ENCODE measurements at places on chromosomes 4 and X.

DNA sequence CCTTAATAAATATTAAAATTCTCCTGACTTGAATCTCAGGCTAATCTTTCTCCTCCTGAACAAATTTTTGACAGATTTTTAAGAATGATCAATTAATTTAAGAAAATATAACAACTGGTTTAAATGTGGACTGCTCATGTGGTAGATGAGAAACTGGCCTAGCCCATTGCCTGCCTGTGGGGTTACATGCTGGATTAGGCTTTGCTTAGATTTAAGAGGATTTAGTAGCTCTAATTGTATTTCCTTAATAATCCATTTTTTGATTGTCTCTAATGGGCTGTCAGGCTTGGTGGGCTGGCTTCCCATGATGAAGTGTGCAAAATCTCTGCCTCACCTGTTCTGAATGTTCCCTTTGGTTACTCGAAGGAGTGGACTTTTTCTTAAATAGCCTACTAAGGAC lies 27.8 kb upstream of the LIMCH1 start:
- no peak for DNase-seq

- no peak for DNase-seq
These were observed 374.3 kb downstream of the AFF2 start for GRCh38 chrX:148874636-148875246.

- DNase-seq = no peak
These were observed 221.2 kb downstream of the MID1 start for GRCh38 chrX:10399043-10399741.

- no peak for DNase-seq
These were observed 80.8 kb upstream of the CLNK start for GRCh38 chr4:10765386-10765785.

- no peak for DNase-seq
These were observed 9.1 kb upstream of the TBC1D1 start for GRCh38 chr4:37881811-37882210.

GRCh38 chr4:89368861-89369260 lies 61.3 kb upstream of the GPRIN3 start:
- no peak for DNase-seq

- no peak for DNase-seq
These were observed 174.3 kb upstream of the ANXA10 start for GRCh38 chr4:167918077-167918476.

GRCh38 chr4:171993247-171993646 lies 180.0 kb downstream of the GALNTL6 start:
- DNase-seq = no peak

DNA sequence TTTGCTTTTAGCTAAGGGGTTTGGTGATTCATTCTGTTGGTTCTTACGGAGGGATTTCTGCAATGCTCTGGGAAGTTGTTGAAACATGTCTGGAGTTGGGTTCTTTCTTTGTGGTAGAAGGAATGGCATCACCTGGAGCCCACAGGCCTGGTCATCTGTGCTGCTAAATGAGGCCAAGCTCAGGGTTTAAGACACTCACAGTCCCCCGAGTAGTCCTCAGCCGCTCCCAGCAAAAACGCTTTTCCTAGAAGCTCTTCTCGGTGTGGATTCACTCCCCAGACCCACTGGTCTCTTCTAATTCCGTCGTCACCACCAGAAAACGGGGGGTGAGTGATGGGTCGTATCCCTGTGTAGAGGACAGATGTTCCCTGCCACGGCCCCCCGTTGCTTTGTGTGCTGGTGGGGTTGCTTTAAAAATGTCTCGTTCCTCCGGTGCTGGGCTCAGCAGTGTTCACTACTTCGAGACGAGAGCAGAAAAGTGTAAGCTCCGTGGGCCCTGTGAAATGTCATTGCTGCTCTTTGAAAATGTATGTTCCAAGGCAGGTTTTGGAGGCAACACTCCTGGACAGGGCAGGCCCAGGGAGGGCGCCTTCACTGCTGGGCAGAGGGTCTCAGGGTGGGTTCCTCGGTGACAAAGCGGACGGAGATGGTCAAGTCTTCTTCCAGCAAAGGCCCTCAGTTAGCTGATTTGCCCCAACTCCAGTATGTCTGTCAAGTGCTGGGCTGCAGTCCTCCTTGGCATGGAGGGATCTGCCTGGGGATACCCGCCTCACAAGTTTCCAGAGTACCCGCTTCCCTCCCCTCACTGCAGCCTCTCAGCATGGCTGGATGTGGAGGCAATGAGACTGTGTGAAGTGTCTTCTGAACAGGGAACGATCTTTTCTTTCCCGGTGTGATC lies 37.3 kb downstream of the PSAPL1 start:
- no peak for DNase-seq

DNA sequence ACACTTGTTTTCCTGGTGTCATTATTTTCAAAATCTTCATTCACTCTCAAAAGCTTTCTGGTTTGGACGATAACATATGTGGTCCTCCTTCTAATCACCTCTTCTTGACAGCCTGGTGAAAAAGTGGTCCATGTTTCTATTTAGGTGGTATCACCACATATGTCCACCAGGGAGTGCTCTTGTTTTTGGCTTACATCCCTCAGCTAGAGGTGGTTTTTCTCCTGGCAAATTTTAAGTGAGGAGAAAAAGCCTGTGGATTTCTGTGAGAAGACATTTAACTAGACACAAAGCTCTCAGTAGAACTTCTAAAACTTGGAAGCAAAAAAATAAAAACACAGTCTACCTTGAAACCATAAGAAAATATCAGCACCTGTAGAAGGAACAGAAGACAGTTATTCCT lies 58.0 kb upstream of the FRMPD4 start:
- peak; percentile 5 for DNase-seq

DNA sequence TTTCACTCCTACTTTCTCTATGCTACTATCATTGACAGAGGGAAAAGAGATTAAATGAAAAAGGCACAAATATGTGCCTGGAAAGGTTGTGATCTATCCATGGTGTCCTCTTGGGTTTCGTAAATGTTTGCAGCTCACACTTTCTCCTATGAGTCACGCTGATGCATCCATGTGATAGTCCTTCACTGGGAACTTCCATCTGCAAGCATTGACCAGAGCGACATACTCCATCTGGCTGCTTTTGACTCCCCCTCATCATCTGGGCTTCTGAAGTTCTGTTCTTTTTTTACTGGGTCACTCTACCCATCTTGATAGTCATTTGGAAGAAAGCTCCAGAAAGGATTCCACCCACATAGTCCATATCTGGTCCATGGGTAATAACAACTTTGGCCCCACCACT lies 84.7 kb upstream of the NDST3 start:
- DNase-seq = no peak

DNA sequence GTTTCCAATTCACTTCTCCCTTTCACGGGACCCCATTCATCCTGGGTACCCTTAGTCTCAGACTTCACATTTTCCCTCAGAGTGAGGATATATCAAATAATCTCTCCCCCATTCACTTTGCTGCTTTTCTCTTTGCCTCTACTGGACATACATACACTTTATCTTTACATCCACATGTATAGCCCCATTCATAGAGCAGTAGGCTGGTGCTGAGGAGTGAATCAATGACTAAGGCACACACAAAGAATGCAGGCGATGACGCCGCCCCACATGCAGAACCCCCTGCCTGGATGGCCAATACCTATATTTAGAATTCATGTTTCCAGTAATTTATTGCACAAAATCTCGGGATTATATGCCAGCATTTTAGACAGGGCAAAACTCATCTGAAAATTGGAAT lies 554.3 kb upstream of the TENM3 start:
- no peak for DNase-seq

GRCh38 chr4:102683881-102684609 lies 76.7 kb downstream of the MANBA start:
- no peak for DNase-seq

DNA sequence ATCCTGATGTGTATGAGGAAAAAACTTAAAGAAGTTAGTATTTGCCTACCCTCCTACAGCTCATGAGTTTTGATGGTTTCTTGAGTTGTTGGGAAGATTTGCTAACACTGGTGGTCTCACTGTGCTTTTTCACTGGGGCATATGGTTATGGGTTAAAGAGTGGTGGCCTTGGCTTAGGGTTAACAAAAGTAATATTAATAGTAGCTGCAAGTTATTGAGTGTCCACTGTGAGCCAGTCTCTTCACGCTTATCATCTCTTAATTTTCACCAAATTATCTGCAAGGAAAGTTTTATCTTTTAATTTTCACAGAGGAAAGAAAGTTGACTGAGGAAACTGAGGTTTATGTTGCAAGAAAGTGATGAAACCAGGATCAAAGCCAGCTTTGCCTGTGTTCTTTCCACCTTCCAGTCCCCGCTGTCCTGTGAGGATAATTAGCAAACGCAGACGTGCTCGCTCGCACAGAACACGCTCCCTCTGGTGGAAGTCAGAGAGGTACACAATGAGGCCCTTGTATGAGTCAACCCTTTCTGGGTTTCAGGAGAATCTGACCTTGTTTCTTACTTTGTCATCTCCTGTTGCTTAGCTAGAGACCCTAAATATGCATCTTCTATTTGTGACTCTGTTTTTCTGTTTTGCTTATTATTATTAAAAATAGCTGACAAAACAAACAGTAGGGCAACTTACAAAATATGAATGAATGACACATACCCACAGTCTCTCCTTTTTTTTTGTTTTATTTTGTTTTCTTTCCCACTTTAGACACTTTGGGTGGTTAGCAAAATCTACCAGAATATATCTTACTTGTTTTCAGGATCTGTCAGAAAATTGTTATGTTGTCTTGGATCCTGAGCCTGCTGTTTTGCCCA lies 94.3 kb downstream of the DDIT4L start:
- peak; percentile 52 for DNase-seq

DNA sequence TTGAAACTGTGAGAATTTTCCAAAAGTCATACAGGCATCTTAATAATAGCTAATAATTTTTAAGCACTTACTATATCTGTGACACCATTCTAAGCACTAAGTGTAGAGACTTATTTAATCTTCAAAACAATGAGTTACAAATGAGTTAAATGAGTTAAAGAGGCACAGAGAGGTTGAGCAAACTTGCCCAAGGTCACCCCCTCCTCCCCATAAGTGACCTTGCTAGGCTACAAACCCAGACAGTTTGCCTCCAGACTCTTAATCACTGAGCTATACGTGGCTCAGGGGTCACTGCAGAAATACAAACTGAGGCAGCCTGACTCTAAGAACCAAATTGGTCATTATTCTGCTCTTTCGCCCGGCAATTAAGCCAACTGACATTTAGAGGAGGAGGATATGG lies 15.5 kb downstream of the CTPS2 start:
- no peak for DNase-seq

GRCh38 chrX:115912372-115912897 lies 258.1 kb upstream of the AGTR2 start:
- no peak for DNase-seq

- no peak for DNase-seq
These were observed 330.9 kb upstream of the PPP1R2C start for GRCh38 chrX:43108828-43109227.

DNA sequence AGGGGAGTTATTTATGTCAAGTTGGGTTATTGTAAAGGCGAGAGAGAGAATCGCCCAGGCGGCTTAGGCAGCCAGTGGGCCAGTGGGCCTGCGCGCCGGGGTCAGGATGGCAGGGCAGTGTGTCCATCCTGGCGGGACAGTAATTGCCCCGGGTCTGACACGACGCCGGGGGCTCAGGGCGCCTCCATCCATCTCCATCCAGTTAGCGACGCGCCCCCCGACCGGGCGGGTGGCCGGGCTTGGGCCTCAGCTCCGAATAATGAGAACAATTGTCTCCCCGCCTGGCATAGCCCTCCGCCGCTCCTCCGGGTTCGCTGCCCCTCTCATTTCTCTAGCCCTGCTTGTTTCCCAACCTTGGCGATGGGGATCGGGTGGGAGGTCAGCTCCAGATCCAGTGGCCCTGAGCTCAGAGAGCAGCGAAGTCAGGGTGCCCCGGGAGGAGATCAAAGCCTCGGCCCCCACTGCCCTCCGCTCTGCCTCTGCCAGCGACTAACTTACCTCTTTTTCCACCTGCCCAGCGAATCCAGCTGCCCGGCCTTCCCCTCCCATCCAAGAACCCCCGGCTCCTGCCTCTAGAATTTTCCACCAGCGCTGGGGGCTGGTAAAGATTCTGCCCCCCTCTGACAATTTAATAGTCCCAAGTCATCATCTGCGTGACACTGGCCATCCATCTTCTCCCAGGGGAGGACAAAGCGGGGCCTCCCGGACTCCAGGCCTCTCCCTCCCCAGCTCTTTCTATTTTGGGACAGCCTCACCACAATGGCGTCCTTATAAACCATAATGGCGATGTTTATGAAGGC lies 56.9 kb upstream of the TMEM33 start:
- DNase-seq = no peak

DNA sequence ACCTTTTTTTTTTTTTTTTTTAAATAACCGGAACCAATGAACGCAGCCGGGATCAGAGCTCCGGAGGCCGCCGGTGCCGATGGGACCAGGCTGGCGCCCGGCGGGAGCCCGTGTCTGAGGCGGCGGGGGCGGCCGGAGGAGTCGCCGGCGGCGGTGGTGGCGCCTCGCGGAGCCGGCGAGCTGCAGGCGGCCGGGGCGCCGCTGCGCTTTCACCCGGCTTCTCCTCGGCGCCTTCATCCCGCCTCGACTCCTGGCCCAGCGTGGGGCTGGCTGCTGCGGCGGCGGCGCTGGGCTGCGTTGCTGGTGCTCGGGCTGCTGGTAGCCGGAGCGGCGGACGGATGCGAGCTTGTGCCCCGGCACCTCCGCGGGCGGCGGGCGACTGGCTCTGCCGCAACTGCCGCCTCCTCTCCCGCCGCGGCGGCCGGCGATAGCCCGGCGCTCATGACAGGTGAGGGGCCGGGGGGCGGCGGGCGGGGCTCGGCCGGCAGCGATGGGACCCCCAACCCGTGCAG lies 337 bp downstream of the STIM2 start:
- DNase-seq = peak; percentile 32

GRCh38 chr4:32435308-32435707 lies 1715.1 kb downstream of the PCDH7 start:
- DNase-seq = no peak

- peak; percentile 58 for DNase-seq
These were observed at the start of gene EDA2R for GRCh38 chrX:66638591-66639500. Gene EDA2R (minus strand): TSS chrX:66639078. CDS start chrX:66616020, 23,058 bp downstream.

- DNase-seq = no peak
These were observed 35.0 kb upstream of the BCOR start for GRCh38 chrX:40132751-40133150.

DNA sequence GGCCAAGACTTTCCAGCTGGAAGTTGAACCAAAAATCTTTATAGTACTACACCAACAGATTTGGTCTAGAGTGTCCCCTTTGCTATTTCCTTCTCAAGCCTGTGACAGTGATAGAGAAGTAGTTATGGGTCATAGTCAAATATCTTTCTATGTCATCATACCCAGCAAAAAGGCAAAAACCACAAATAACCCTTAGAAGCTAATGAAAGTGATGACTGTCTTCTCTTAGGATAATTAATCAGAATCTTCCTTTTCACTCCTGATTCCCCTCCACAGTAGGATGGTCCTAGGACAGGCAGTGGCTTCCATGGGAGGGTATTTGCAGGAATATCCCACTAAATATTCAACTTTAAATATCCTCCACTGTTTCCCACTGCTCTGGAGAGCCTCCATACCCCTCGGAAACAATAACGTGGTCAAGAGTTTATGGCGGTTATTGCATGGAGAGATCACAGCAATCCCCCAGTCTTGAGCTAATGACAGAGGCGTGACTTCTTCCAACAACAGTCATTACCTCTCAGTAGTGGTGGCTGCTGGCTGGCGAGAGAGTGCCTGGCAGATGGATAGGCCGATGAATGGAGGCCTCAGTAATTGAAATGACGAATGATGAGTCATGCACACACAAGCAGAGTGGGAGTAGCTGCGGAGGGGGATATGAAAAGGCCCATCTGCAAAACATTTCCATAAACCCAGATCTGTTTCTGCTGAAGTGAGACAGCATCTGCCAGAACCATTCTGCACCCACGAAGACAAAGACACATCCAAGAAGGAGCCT lies 154.9 kb downstream of the STK32B start:
- DNase-seq = no peak

GRCh38 chrX:148069759-148070503 lies 88.8 kb downstream of the FMR1NB start:
- no peak for DNase-seq

GRCh38 chr4:121684561-121684960 lies 12.2 kb downstream of the ANXA5 start:
- no peak for DNase-seq
